Right atrium auricular region (tissue), 2 donors: ENCODE measurements at places on chromosomes 7 and 10.

GRCh38 chr10:78891741-78892140, 177.0 kb upstream of the ZMIZ1 start:
- DNase-seq: peak; percentile 30

DNA sequence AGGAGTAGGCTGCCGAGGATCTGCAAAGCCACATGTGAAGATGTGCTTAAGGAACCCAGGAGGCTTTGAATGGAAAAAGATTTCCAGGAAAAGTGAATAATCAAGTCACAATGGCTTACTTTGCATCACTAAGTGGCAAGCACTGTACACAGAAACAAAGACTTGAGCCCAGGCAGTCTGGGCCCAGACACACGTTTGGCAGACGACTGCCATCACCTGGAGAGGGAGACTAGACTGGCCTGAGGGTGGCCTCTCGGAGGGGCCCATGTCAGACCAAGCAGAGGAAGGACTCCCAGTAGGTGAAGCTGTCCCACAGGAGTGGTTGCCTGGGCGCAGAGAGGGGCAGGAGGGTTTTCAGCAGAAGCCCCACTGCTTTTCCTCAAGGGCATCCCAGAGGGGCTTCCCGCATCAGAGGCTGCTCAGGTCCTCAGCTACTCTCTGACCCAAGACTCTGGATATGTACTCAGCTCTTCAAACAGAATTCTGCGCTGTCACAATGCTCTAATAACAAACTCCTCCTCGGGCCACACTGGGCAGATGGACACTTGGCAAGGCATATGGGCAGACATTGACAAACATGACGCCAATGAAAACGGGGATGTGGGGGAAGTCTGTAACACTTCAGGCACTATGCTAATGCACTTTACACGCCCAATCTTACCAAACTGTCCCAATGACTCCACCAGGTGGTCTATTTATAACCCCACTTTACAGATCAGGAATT, 27.9 kb upstream of the FRAT2 start:
- no peak for DNase-seq

GRCh38 chr10:16952610-16953009, 135.4 kb upstream of the RSU1 start:
- no peak for DNase-seq

DNA sequence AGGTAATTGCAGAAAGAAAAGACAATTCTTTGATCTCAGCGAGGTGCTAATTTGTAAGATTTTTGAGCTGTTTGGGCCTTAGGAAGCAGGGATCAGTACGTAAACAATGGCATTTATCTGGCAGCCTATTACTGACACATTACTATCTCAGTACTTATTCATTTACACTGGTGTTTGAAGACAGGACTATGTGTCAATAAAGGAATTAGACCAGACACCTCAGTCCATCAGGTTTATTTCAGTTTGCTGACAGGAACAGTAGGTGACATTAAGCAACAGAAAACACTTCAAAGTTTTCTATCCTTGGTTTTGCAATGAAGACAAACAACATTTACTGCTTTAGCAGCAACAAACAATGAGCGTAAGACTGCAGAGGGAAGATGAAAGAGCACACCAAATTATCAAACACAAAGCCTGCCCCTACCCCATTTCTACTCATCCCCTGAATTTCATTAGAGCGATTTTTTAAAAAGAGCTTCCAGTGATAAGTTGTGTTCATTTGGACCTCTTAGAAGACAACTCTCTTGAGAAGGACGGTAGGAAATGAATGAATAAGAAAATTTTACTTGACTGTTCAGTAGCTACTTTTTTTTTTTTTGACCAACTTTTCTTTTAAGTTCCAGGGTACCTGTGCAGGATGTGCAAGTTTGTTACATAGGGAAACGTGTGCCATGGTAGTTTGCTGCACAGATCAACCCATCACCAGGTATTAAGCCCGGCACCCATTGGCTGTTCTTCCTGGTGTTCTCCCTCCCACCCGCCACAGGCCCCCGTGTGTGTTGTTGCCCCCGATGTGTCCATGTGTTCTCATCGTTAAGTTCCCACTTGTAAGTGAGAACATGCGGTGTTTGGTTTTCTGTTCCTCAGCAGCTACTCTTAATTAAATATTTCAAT, 138.8 kb downstream of the DKK1 start:
- DNase-seq: no peak

DNA sequence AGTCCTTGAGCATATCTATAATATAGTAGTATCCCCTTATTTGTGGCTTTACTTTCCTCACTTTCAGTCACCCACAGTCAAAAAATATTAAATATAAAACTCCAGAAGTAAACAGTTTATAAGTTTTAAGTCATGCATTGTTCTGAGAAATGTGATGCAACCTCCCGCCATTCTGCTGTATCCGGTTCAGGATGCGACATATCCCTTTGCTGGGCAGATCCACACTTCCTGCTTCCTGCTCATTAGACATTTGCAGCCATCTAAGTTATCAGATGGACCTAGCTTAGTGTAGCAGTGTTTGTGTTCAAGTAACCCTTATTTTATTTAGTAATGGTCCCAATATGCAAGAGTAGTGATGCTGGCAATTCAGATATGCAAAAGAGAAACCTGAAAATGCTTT, 38.9 kb upstream of the BMS1 start:
- DNase-seq: no peak

DNA sequence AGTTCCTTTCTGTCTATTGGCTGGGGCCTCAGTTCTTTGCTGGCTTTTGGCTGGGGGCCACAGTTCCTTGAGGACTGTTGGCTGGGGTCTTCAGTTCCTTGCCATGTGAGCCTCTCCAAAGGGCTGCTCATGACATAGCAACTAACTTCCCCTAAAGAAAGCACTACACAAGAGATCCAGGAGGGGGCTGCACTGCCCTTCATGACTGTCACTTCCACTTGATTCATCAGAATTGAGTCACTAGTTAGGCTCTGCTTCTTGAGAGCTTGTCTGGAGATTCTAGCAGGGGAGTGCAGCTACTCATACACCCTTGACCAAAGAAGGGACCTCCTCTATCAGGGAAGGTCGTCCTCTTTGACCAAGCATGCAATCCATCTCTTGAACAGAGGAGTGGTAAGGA, 38.0 kb upstream of the MKX start:
- no peak for DNase-seq

DNA sequence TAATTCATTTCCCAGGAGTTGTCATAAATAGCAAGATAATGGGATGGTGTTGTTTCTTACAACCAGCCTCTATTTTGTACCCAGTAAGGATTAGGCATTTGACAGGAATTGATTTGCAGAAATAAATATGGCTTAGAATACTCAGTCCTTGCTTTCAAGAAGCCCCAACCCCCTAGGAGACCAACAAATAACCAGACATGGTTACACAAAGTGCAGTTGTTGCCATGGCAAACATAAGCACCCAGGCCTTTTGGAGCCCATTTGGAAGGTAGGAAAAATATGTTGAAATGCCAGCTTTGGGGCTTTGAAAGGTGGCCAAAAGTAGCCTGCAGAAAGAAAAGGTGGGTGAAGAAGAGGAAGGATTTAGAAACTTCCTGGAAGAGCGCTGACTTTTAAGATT, 397.5 kb downstream of the CDC14C start:
- DNase-seq: no peak

DNA sequence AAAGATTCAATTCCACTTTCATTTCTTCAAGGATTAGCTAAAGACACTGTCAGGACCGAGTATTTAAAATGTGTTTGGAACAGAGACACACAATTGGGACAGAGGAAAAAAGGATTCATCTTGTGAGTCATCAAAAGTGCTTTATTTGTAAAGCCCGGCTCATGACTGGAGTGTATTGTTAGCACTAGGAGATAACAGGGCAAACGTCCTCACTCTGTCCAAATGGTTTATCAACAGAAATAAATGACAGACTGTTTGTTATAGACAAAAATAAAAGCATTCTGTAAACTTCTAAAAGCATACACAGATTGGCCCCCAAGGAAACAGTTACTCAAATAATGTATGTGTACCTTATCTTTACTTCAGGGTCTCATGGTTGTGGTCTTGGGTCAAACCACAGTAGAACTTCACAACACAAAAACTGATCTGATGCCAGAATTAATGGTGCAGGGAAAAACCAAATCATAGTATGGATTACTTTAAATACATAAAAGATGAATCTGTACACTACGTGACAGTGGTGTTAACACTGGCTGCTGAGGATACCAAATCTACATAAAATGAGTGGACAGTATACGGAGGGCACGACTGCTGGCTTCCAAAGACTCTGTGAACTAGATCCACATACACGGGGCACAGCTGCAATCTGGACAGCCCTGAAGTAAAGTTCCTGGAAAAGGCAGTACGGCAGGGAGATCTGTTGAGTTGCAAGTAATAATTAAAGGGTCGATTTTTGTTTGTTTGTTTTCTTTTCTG, 179.4 kb downstream of the PIP4K2A start:
- no peak for DNase-seq

- no peak for DNase-seq
Measured at GRCh38 chr10:14674376-14675050, 100.2 kb downstream of the FAM107B start.

DNA sequence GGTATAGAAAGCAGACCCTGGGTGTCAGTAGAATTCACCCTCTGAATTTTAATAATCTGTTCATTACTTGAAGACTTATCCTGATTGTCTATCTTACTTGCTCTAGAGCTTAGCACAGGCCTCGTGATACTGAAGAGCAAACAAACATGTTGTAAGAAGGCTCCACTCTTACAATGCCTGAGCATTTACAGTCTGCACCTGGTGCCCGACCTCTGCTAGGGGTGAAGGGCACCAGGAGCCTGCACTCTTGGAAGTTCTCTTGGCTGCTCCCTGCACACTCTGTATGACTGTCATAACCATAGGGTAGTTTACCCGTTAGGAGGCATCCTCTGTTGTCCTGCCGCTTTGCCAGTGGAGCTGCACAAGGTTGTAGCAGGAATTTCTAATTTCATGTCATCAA, 91.3 kb upstream of the NPY start:
- no peak for DNase-seq

DNA sequence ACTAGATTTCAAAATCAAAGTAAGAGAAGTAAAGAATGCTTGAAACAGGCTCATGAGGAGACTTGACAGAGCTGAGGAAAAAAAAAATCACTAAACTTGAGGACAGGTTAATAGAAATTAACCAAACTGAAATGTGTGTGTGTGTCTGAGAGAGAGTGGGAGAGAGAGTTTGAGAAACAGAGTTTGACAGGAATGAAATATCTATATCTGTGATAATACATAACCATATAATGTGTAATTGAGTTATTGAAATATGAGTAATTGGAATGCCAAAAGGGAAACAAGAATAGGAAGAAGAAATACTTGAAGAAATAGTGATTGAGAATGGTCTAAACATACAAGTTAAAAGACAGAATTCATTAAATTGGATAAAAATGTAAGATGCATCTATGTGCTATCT, 268.0 kb upstream of the CHRM2 start:
- DNase-seq: no peak

DNA sequence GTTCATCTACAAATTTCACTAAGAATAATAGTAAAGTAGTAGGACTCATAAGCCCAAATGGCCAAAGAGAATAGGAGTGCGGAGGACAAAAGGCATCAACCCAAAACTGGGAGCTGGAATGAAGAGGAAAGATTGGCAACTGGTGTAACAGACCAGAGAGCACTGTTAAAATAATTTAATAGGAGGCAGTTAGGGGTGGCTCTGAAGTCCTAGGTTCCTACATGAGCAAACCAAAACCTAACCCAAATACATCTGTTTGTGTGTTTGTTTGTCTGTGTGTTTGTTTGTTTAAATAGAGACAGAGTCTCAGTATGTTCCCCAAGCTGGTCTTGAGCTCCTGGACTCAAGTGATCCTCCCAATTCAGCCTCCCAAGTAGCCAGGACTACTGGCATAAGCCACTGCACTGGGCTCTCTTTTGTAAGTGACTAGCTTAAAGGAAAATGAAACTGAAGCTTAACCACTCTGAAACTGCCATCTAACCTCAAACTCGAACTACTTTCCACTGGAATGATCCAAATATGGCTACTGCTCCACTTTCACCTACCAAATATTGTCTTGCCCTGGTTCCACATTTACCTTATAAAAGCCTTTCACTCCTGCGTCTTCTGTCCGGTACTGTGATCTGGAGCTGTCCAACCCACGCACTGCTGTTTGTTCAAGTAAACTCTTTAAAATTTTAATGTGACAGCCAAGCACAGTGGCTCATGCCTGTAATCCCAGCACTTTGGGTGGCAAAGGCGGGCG, 94.9 kb downstream of the AKR1D1 start:
- no peak for DNase-seq

DNA sequence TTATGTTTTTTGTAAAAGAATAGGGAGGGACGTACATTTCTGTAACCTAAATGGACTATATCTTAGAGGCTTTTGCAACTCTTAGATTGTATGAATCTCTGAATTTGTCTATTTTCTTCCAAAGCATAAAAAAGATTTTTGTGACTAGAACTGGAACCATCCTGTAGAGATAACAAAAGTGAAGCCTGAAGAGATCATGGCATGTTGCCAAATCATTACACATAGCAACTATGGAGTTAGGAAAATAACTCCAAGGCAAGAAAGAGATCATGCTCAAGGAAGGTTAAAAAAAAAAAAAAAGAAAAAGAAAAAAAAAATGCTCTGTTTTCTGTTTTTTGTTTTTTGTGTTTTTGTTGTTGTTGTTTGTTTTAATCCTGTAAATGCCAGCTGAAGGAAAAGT, 567.7 kb upstream of the ZWINT start:
- DNase-seq: no peak

GRCh38 chr10:119314061-119314460, 106.7 kb downstream of the GRK5 start:
- no peak for DNase-seq

- no peak for DNase-seq
Measured at GRCh38 chr10:19449860-19450259, 366.4 kb upstream of the PLXDC2 start.

DNA sequence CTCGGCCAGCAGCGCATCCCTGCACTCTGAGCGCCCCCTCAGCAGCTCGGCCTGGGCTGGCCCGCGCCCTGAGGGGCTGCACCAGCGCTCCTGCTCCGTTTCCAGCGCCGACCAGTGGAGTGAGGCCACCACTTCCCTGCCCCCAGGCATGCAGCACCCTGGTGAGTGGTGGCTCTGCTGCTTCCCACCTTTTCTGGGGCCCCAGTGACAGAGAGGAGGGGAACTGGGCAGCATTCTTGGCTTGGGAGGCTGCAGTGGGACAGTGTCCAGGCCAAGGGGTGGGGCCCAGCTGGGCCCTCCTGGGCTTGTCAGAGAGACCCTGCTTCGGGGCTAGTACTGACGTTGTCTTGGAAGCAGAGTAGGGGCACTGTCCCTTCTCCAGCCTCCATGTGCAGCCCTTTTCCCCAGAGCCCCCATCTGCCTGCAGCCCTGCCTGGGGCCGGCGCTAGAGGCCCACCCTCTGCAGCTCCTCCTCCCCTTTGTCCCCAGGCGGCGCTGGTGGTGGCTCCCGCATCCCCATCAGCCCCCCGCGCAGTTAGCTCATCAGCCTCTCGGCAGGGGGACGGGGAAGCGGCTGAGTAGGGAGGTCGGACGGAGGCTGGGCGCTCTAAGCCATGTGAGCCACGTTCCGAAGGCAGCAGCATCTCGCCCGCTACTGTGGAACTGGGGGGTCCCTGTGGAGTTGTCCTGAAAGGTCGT, 29.2 kb downstream of the GBX1 start:
- DNase-seq: no peak

DNA sequence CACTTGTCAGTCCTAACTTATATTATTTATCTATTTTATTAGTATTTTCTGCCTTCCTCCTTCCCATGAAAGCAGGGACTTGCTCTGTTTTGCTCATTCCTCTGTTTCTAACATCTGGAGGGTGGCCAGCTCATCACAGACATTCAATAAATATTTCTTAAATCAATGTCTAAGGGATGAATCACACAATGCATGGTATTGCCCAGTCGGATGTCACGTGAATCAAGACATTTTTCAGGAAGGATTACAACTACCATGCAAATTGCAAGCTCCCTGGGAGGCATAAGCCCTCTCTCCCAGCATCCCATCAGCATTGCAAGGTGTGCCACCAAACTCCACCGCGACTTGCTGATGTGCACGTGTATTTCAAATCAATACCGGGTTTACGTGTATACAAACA, 146.6 kb upstream of the RNF32 start:
- DNase-seq: peak; percentile 43
